CD8-positive, alpha-beta memory T cell (primary cell): ENCODE measurements at places on chromosomes 16 and 17. TPM values are rescaled to one million over a fixed set of nuclear protein-coding genes. Genes with fewer than 3 reads are reported as not detected.

DNA sequence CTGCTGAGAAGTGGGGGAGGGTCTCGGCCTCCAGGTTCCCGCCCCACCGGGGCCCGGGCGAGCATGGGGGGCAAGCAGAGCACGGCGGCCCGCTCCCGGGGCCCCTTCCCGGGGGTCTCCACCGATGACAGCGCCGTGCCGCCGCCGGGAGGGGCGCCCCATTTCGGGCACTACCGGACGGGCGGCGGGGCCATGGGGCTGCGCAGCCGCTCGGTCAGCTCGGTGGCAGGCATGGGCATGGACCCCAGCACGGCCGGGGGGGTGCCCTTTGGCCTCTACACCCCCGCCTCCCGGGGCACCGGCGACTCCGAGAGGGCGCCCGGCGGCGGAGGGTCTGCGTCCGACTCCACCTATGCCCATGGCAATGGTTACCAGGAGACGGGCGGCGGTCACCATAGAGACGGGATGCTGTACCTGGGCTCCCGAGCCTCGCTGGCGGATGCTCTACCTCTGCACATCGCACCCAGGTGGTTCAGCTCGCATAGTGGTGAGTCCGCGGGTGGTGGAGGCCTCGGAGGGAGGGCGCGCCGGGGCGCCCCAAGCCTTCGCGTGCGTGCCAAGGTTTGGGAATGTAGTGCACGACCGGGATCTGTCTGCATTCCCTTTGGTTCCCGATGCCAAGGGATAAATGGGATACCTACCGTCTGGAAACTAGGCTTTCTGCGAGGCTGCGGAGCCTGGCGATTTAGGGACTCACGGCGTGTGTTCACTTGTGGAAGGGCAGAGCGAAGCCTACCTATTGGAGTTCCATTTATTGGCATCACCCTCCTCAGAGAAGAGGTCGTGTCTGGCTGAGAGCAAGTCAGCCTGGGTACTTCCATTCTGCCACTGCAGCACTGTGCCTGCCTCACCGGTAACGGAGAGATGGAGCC lies 1.0 kb downstream of the ZNRF1 start:
- peak; percentile 80 for DNase-seq

CCL17 gene
- total RNA-seq = 18.9 TPM

GRCh38 chr16:89289428-89290395 lies 72.2 kb downstream of the ZNF778 start:
- peak; percentile 77 for DNase-seq

DNA sequence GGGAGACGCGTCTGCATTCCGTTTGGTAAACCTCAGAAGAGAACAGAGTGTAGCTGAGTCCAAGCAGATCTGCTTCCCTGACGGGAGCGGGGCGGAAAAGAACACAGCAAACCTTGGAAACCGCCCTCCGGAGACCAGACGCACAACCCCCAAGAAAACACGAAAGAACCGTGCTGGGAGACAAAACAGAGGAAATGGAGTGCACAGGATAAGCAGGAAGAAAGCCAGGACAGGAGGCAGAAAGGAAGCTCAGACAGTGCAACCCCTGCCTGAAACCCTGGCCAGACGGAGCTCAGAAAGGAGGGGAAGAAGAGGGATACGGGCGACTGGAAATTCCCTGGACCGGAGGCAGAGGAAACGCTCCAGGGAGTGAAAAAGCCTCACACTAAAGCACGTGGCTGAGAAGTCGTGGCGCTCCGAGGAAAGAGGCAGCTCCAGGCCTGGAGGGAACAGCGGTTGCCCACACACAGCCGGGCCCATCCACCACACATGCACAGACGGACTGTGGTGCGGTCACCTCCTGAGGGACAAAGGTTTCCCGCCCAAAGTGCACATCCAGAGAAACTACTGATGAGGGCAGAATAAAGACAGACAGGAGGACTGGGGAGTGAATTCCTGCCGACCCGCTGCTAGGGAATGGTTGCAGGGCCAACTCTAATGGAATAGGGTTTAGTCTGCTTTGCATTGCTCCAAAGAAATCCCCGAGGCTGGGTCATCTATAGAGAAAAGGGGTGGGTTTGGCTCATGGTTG lies 10.2 kb downstream of the DPEP1 start:
- no peak for DNase-seq

DNA sequence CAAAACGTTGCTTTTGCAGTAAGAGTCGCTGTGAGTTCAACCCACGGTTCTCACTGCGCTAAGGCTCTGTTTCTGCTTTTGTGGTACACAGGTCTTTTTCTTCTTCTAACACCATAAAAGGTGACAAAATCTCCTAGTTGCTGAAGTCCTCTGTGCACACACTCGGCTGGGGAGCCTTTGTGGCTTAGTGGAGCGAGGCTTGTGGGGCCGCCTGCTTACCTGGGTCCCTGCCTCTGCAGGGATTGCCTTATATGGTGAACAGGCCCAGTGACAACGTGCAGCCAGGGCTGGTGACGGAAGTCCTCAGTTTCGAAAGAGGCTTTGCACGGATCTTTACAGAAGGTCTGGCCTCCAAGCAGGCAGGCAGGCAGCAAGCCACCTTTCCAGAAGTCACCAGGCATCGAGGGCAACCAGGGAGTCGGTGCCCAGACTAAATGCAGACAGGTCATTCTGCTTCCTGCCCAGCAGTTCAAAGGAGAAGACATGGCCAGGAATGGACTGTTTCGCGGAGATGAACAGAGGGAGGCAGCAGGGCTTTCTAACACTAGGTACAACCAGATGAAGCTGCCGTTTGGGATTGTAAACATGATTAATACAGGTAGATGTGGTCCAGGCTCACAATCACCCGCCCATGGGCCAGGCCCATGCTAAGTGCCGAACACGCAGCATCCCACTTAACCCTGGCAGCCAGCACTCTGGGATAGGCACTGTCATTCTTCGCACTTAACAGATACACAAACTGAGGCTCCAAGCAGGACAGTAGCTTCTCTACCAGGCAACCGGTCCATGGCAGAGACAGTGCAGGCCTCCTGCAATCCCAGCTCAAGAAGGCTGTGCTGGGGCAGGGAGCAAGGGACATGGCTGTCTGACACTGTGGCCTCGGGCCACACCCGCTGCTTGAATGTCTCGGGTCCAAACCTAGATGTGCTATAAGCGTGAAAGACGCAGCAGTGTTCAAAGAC lies 10.7 kb upstream of the MEAK7 start:
- peak; percentile 86 for DNase-seq

DNA sequence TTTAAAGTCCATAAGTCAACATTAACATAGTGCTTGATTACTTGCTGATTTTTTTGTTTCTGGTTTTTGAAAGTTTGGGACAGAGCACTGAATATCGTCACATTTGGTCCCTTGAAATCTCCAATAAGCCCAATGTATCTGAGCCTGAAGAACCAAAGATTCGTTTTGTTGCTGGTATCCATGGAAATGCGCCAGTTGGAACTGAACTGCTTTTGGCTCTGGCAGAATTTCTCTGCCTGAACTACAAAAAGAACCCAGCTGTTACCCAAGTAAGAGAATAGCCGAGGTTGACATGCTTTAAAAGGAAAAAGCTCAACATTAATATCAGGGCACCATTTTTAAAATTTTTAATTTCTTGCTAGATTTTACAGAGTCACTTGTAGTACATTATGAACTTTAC lies 27.7 kb upstream of the GOSR1 start:
- no peak for DNase-seq

- no peak for DNase-seq
Observed at GRCh38 chr17:4782652-4783051, 3.5 kb downstream of the VMO1 start.

- DNase-seq = no peak
Observed at GRCh38 chr17:82366749-82367148, 4.8 kb upstream of the UTS2R start.

GRCh38 chr16:49659356-49659755 lies 196.6 kb downstream of the ZNF423 start:
- DNase-seq = no peak

SLC47A1 gene
- total RNA-seq = 0.20 TPM

GRCh38 chr16:22933173-22933572 lies 119.2 kb downstream of the HS3ST2 start:
- no peak for DNase-seq

DNA sequence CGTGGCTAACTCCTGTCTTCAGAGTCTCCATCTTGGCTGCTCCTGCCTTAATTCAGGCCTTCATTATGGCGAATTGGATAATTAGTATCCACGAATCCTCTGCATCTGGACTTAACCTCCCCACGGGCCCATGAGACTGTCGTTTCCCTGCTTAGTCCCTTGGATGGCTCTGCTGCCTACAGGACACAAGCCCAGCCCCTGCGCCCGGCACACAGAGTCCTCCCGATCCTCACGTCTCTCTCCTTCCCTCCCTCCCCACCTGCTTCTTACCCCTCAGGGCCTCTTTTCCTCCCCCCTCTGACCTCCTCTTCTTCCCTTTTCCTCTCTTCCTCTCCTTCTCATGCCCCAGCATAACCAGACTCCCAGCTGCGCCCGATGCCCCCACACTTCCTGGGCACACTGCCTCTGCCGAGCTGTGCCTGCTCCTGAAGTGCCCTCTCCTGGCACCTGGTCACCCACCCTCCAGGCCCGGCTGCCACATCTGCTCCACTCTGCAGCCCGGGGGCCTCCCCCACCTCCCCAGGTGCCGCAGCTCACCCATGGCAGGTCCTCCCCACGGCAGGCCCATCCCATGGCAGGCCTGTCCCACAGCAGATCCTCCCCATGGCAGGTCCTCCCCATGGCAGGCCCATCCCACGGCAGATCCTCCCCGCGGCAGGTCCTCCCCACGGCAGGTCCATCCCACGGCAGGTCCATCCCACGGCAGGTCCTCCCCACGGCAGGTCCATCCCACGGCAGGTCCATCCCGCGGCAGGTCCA lies 45.9 kb downstream of the RPH3AL start:
- DNase-seq = no peak

ARHGAP23 gene
- total RNA-seq = 0.48 TPM

GRCh38 chr17:40265337-40265736 lies 22.3 kb upstream of the CDC6 start:
- no peak for DNase-seq

DNA sequence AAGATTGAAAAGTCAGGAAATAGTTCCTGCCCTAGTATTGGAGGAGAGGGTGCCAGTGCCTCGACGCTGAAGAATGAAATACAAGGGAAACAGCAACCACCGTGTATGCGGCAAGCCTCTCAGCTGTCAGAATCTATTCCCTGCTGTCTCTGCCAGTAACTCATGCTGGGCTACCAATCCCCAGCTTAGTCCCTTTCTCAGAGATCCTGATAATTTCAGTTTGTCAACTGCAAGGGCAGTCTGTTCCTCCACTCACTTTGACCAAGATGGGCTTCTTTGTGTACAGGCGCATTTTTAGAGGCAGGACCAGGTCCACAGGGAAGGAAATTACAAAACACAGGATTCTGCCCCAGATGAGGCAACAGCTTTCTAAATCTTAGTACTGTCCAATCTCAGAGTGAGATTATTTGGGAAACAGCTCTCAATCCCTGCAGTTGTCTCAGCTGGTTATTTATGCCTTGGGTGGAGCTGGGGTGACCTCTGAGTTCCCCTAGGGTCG lies 1.3 kb downstream of the NQO1 start:
- no peak for DNase-seq

GRCh38 chr16:30829130-30830071 lies 42.4 kb upstream of the ZNF629 start:
- no peak for DNase-seq

DNA sequence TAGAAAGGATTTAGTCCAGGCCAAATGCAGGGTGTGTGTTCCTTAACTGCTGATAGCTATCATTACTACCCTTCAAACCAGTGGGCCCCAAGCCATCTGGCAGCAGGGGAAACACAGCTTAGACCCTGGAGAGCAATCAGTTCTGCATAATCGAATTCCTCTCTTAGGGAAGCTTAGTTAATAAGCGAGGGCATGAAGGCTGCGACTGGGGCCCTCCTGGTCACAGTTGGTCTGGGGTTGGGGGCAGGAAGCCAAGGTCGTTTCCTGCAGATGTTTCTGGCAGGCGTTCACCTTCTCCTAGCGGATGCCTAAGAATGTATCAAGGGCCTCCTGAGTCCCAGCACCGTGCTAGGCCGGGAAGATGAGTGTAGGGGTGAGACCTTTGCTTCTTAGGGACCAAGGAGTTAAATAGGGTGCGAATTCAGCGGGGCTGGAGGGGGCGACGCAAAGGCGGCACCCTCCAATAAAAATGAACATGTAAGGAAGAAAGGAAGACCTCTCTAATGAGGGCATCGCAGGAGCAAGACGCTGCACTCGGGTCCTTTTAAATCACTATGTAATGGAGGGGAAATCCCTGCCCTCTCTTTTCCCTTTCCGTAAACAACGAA lies 16.5 kb upstream of the EEF2K start:
- no peak for DNase-seq

GRCh38 chr17:58911741-58912343 lies 156.2 kb downstream of the PPM1E start:
- no peak for DNase-seq

DNA sequence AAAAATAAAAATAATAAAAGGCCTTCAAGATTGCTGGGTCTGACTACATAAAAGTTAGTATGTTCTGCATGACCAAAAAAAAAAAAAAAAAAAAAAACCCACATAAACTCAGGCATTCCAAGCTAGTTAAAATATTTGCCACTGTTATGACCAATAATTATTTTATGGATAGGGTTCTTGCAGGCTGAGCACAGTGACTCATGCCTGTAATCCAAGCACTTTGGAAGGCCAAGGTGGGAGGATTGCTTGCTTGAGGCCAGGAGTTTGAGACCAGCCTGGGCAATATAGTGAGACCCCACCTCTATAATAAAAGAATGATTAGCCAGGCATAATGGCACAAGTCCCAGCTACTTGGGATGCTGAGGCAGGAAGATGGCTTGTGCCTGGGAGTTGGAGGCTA lies 8.1 kb downstream of the SCNN1B start:
- DNase-seq = no peak

DNA sequence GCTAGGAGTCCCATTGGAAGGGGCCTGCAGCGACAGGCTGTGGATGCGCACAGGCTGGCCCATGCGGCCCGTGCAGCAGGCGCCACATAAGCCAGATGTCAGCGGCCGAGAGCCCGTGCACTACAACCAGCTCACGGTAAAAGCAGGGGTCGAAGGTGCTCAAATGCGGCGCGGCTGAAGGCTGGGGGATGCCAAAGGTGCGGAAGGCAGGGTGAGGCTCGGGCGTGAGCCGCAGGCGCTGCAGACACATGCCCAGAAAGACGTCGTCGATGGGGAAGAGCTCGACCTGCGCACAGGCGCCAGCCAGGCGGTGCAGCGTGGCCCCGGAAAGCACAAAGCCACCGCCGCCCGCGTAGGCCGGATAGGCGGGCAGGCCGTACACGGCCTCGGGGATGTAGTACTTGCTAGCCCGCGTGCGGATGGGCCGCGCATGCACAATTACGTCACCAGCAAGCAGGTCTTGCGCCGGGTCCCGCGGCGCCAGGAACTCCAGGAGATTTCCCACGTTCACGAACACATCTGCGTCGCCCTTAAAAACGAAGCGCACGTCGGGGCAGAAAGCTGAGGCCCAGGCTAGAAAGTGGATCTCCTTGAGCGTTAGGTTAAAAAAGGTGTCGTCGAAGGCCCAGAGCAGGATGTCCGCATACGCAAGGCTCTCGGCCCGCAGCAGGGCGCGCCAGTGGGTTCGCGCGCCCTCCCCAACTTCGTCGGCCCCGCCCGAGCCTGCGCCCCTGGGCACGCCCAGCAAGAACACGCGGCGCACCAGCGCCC lies 1.3 kb downstream of the B3GNT9 start:
- no peak for DNase-seq

DNA sequence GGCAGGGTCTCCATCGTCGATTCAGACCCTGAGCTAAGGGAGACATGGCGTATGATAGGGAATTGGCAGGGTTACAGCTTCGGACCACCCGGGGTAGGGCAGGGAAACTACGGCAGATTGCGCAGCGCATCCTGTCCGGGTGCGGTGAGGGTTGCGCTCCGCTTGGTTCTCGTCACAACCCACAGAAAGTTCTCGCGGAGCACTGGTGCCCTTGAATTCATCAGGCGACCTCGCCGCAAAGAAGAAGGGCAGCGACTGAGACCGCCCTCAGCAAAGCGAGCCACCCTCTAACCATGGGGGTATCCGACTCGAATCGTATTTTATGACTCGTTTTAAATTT lies 1.2 kb downstream of the HS3ST3B1 start:
- DNase-seq = peak; percentile 66

GRCh38 chr16:54657709-54658102 lies 273.0 kb upstream of the IRX5 start:
- no peak for DNase-seq
